ENCODE measurements at places on chromosomes 12 and 14.

- peaks cover 9% of the 10 kb centered on the region for H3K36me3 ChIP-seq
- H3K27ac ChIP-seq = no peak overlapping the region
- no peaks in the 10 kb centered on the region for H3K4me1 ChIP-seq
- DNase-seq = no peak
- no peak overlapping the region for H3K4me3 ChIP-seq
Measured at GRCh38 chr14:31154956-31155355, 52.6 kb downstream of the HECTD1 start.

DNA sequence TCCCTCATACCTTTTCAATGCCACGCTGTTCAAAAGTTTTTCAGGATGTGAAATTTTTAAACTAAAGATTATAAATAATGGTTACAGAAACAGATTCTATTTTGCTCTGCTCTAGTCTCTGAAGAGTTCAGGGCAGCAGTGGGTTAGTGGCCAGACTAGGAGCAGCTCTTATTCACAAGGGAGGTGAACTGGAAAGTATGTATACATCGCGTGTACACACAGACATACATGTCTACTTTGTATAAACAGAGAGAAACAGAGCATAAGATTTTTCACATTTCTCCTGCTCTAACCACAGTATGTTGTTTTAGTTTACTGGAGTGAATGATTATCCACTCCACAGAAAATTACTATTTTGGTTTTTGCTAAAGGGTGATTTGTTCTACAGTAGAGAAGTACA, 74.4 kb upstream of the CRY1 start:
- no peak overlapping the region for H3K4me3 ChIP-seq
- DNase-seq = no peak
- H3K27me3 ChIP-seq = peaks cover 9% of the 10 kb centered on the region
- H3K36me3 ChIP-seq = no peaks in the 10 kb centered on the region
- H3K4me1 ChIP-seq = peaks cover 38% of the 10 kb centered on the region

DNA sequence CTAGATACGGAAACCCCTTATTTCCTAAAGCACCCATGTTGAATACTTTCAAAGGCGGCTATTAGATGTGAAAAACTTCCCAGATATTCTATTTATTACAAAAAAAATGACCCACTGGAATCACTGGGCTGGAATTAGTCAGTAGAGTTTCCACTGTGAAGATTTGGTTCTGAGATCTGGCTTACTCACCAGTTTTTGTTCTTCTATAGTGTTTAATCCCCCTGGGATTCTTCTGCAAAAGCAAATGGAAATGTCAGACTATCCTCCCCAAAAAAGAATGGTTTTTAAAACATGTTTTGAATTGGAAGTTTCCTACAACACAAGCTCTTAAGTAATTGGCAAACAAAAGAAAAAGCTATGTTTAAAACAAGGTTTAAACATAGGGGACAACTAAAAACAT, 166.4 kb downstream of the STXBP6 start:
- H3K36me3 ChIP-seq = no peaks in the 10 kb centered on the region
- no peak for DNase-seq
- no peak overlapping the region for H3K4me3 ChIP-seq
- no peaks in the 10 kb centered on the region for H3K27me3 ChIP-seq
- peaks cover 9% of the 10 kb centered on the region for H3K4me1 ChIP-seq

DNA sequence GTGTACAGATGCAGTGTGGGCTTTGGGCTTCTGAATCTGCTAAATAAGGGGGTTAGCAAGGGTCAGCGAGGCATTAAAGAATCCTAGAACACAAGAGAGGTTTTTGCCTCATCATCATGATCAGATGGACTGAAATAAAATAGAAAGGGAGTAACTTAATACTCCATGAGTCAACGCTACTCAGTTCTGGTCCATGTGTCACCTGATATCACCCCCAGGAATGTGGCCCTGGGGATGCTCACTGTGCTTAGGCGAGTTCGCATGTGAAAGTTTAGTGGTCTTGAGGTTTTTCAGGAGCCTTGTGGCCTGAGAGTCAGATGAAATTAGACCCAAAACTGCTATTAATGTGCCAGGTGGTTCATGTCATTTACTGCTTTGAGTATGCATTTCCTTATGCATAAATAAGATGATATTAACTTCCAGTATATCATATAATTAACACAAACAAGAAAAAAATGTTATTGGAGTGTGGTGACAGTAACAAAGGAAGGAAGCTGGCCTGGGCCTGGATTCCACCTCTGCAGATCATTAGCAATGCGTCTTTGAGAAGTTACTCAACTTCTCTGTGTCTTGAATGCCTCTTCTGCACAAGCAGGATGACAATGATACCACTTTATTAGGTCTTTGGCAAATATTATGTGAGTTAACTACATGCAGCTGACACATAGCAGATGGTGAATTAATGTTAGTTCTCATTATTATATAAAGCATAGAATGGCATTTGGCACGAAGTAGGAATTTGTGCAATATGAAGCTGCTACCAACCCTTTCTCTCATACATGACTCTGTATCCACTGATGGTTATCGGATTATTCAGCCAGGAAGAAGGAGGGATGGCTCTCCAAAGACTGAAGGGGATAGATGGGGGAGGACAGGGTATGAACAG, 1272.6 kb downstream of the AACS start:
- H3K27me3 ChIP-seq = no peaks in the 10 kb centered on the region
- DNase-seq = no peak
- no peak overlapping the region for H3K27ac ChIP-seq
- no peaks in the 10 kb centered on the region for H3K36me3 ChIP-seq
- H3K4me3 ChIP-seq = no peak overlapping the region

DNA sequence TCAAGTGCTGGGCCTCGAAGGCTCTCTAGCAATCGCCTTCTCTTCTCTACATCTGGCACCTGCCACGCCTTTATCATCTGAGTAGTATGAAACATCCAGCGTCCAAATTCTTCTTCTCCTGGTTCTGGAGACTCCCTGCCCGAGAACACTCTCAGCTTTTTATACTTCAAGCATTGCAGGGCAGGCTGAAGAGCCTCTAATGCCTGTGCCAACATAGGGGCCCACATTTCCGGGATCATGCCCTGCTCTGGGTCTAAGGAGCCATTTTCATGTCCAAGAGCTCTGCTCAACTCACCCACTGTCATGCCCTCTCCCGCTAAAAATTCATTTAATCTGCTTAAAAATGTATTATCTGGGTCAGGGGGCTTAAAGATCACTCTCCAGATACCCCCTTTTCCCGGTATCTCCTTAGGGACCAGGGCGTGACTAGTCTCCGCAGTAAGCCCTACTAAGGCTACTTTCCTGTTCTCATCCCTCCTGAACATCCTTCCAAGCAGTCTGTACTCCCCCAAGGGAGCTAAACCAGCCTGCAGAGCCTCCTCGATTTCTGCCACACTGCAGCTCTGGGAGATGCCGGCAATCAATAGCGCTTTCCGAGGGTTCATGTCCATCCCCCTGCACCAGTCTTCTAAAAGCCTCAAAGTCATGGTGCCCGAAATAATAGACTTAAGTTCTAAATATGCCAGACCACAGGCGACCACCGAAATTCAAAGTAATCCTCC, 940 bp downstream of the MOAP1 start:
- peak overlapping the region; percentile 97 for H3K27ac ChIP-seq
- no peaks in the 10 kb centered on the region for H3K36me3 ChIP-seq
- no peak for DNase-seq
- peak overlapping the region; percentile 72 for H3K4me3 ChIP-seq
- no peaks in the 10 kb centered on the region for H3K27me3 ChIP-seq

DNA sequence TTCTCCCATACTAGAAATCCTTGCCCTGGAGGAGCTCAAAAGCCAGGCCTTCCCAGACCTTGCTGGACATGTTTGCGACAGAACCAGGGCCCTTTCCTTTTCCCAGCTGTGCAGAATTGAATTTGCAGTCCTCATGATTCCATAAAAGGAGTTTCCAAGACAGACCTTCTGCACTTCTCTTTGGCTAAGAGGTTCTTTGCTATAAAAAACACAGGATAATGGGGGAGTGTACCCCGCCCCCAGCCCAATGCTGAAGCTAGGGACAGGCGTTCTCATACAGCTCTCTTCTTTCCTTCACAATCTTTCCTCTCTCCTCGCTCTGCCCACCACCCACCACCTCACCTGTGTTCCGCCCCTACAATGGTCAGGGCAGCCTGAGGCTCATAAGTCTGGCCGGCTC, 172.3 kb upstream of the FKBP4 start:
- no peaks in the 10 kb centered on the region for H3K36me3 ChIP-seq
- H3K4me1 ChIP-seq = peaks cover 4% of the 10 kb centered on the region
- no peak for DNase-seq

DNA sequence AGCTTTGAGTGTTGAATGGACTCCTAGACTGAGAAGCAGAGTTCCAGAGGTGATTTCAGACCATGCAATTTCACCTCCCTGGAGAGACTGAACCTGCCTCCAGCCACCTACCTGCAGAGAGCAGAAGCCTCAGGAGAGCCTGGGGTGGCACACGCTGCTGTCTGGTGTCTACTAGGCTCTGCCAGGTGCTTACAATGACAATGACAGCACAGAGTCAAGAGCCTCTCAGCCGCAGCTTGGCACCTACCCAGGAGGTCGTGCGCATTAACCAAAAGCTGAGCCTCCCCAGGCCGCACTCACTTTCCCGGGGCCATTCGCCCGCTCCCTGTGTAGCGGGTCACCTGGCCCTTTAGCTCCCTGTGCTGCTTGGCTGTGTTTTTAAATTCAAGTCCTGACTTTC, 63.2 kb downstream of the TESC start:
- no peak overlapping the region for H3K4me3 ChIP-seq
- no peak overlapping the region for H3K27ac ChIP-seq
- no peaks in the 10 kb centered on the region for H3K4me1 ChIP-seq
- H3K27me3 ChIP-seq = peaks cover 58% of the 10 kb centered on the region

GRCh38 chr12:26783131-26783526, 49.9 kb downstream of the ITPR2 start:
- peaks cover 46% of the 10 kb centered on the region for H3K4me1 ChIP-seq
- peak overlapping the region; percentile 15 for H3K27ac ChIP-seq
- DNase-seq = no peak

DNA sequence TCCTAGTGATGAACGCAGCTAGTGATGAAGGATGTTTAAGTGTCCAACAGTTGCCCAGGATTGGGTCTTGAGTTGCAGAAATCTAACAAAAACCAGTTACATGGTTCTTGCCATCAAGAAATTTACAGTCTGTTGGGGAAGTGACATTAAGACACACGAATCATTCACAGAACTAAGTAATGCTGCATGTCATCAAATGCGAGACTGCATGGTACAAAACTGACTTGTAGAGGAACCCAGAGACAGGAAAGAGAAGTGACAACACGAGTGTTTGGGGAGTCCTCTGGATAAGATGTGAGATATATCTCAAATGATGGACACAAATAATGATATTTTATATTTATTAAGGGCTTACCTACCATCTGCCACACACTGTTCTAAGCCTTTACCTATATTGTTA, 6.1 kb upstream of the SYNE3 start:
- no peak overlapping the region for H3K27ac ChIP-seq
- H3K27me3 ChIP-seq = no peaks in the 10 kb centered on the region
- H3K36me3 ChIP-seq = no peaks in the 10 kb centered on the region
- no peak overlapping the region for H3K4me3 ChIP-seq
- no peak for DNase-seq

DNA sequence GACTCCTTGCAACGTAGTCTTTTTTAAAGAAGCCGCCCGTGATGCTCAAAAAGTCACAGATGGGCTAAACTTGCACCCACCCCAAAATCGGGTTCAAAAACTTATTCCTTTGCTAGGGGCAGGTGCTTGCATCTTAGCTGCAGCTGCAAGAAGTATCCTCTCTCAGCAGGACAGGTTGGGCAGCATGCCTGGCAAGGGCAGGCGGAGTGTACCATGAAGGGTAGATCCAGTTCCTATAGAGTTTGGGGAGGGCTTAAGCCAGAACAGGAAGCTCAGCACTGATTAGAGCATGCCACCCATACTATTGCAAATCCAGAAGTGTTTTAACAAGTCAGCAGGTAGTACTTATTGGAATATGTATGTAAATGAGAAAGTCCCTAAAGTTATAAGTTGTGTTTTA, 48.7 kb downstream of the CPM start:
- H3K27me3 ChIP-seq = no peaks in the 10 kb centered on the region
- H3K36me3 ChIP-seq = no peaks in the 10 kb centered on the region
- no peak overlapping the region for H3K27ac ChIP-seq
- no peak for DNase-seq

DNA sequence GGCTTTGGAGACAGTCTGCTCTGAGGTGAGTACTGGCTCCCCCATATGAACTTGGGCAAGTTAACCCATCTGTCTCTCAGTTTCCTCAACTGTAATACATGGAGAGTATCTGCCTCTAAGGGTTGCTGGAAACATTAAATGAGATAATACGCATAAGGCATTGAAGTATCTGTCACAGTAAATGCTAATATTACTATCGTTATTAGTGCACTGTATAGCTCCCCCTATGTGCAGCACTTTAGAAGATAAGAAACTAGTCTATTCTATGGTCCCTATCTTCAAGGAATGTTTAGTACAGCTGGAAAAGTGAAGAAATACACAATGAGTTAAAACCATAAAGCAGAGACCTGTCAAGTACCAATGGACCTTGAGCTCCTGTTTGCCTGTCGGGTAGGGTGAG, 51.7 kb upstream of the CFL2 start:
- H3K4me3 ChIP-seq = no peak overlapping the region
- H3K27me3 ChIP-seq = no peaks in the 10 kb centered on the region
- no peak for DNase-seq
- H3K4me1 ChIP-seq = no peaks in the 10 kb centered on the region
- peaks cover 9% of the 10 kb centered on the region for H3K36me3 ChIP-seq

- peak overlapping the region; percentile 29 for H3K27ac ChIP-seq
- no peak for DNase-seq
- peaks cover 12% of the 10 kb centered on the region for H3K36me3 ChIP-seq
- H3K27me3 ChIP-seq = no peaks in the 10 kb centered on the region
- H3K4me3 ChIP-seq = no peak overlapping the region
Measured at GRCh38 chr14:92160619-92161018, 38.9 kb downstream of the CPSF2 start.

- H3K27ac ChIP-seq = no peak overlapping the region
- H3K27me3 ChIP-seq = no peaks in the 10 kb centered on the region
- no peaks in the 10 kb centered on the region for H3K36me3 ChIP-seq
- DNase-seq = no peak
Measured at GRCh38 chr12:95177201-95177768, 40.0 kb downstream of the FGD6 start.

DNA sequence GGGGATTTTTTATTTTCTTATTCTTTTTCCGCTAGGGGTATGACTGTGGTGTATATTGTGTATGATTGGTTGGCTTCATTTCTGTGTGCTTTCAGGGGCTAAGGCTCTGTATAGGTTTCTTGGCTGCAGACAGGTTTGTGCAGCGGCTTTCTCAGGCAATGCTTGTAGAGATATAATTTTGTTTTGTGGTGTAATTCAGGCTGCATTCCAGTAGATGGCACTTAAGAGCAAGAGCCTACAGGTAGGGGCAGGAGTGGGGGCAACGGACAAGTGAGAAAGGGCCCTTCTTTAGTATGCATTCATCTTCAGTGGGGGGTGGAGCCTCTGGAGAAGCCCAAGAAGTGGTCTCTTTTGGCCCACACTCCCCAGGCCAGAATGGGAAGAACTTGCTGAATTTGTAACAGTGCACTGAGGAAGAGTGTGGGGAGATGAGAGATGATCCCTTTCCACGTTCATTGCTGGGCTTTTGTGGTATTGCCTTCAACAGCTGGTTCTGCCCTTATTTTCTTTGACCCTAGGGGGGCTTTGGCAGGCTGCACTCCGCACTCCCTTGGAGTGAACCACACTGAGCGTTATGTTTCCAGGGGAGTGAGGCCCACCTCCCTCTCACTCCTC, 78.6 kb downstream of the IFNG-AS1 start:
- no peaks in the 10 kb centered on the region for H3K36me3 ChIP-seq
- no peak for DNase-seq
- no peak overlapping the region for H3K4me3 ChIP-seq
- H3K27ac ChIP-seq = no peak overlapping the region
- H3K27me3 ChIP-seq = no peaks in the 10 kb centered on the region

Measured in esophagus squamous epithelium (tissue), 5 donors.